Activated CD8-positive, alpha-beta memory T cell treated with anti-CD3 and anti-CD28 coated beads, Interleukin-2, amount 10 ng/mL, durations not matched to agents 7 days and 5 days (primary cell): ENCODE measurements at places on chromosomes 13 and 19. TPM values are rescaled to one million over a fixed set of nuclear protein-coding genes. Genes with fewer than 3 reads are reported as not detected.
A peak's percentile ranks its signal among the peaks of the same experiment; 100 is the strongest.

DNA sequence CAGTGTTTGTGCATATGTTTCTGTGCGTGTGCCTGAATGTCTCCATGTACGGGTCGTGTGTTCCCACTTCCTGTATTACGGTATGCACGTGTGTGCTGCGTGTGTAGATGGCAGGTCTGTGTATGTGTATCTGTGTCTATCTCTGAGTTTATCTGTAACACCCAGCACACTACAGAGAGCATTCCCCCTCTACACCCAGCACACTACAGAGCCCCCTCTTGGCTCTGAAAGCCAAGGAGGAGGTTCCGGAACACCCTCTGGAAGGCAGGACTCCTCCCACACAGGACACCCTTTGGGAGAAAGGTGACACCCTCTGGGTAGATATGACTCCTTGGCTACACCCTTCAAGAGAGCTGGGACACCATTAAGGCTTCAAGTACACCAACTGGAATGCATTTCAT is 2.1 kb upstream of the ERFL start:
- no peak for DNase-seq

DNA sequence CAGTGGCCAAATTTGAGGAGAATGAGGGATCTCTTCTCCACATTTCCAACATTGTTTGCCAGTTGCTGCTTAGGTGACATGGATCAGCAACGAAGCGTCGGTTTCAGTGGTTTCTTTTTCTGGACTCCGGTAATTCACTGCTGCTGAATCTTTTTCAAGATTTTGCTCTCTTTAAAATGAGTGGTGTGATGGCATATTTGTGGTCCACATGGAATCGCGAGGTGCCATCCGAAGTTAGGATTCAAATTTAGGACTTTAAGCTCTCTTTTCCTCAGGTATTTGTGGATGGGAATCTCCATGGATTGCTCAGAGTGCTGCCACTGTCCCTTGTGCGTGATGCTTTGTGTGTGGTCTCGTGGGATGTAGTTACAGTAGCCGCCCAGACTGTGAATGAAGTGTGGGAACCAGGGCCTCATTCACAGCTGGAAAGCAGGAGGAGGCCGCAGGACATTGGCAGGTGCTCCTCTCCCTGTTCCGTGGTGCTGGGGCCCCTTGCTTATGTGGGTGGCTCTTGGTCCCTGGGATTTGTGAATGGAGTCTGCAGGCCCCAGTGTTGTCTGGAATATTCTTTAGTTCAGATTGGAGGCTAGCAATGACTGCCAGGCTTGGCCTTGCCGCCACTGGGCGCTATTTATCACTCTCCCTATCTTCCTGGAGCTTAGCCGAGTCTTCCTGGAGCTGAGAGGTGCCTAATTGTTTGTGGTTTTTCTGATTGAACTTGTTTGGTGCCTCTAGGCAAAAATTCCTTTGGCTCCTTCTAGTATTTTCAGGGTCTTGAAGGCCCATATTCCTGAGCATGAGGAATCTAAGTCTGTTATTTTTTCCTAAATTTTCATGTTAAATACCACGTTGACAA is 1.5 kb downstream of the ILF3 start:
- peak; percentile 51 for DNase-seq

DNA sequence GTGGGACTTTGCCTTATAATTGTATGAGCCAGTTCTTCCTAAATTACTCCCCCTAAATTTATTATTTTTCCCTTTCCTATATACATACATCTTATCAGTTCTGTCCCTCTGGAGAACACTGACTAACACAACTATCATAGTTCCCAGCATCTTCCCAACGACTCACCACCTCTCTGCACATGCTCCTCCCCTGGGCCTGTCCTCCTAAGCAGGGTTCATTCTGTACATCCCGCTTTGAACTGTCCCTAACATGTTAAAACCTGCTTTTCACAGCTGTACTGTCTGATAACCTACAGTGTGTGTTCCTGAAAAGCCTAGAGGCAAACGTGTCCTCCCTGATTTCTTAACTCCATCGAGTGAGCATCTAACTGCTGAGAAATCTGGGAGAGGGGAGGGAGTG is 141.7 kb downstream of the EFNB2 start:
- no peak for DNase-seq

DNA sequence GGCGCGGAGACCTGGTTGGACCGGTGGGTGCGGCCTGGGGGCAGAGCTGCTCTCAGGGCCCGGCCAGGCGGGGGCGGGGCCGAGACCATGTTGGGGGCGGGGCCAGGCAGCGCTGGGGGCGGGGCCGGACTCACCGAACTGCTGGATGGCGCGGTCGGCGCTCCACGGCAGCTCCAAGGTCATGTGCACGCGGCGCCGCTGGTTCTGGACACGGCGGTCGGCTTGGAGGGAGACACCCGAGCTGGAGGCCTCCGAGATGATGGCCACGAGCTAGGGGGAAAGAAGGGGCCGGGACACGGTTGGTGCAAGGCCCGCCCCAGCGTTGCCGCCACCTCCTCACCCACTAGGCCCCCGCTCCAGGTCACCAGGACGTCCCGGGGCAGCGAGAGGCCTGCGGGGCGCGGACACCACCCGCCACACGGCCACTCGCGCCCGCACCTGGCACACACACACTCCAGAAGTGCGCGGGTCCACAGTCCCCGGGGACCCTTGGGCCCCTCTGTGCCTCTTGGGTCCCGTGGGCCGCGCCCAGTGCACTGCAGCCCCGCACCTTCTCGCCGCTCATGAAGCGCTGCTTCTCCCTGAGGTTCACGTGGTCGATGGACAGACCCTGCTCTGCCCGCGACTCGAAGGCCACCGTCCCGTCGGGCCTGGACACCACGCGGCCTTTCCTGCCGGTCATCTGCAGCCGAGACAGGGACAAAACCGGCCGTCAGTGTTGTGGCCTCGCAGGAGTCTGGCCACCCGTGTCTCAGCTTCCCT is 8.7 kb downstream of the GPX4 start:
- no peak for DNase-seq

DNA sequence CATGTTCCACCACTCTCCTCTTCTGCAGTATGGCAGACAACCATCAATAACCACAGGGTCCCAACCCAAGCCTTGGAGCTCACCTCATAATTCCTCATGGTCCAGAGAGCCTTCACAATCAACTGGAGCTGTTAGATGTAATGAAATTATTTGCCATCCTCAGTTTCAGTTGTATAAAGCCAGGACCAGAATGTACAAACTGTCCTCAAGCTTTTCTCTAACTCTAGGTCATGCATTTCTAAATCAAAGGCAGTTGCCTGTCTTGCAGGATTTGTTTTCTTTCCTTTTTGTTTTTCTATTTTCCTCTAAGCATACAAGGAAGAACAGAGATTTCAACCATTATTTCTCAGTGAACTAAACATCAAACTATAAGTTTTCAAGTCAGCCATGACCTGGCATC is 182.5 kb upstream of the SERP2 start:
- no peak for DNase-seq

DNA sequence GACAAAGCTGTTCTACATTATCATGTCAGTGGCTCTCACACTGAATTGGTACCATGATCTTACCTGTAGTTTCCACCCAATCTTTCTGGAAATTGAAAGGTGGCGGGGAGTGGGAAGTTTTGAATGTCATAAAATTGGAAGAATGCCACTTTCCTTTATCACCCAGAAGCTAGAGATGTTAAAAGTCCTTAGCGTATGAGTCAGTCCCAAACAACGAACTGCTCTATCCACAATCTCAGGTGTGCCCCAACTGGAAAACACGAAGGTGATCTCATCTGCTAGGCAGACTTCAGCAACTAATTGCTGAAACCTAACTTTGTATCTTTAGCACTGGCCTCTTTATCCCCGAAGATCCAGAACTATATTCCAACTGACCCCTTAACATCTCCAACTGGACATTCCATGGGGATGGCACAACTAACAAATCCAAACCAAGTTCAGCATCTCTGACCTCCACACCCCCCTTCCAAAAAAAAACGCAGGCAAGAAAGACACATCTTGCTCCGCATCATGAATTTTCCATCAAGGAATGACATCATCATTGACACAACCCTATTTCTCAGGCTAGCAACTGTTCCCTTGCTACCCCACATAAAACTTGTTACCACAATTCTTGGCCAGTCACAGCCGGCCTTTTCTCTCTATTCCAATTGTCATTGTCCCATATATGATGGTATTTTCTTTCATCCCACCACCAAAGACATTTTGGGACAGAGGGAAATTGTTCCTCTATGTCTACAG is 175.4 kb downstream of the KLF12 start:
- no peak for DNase-seq

DNA sequence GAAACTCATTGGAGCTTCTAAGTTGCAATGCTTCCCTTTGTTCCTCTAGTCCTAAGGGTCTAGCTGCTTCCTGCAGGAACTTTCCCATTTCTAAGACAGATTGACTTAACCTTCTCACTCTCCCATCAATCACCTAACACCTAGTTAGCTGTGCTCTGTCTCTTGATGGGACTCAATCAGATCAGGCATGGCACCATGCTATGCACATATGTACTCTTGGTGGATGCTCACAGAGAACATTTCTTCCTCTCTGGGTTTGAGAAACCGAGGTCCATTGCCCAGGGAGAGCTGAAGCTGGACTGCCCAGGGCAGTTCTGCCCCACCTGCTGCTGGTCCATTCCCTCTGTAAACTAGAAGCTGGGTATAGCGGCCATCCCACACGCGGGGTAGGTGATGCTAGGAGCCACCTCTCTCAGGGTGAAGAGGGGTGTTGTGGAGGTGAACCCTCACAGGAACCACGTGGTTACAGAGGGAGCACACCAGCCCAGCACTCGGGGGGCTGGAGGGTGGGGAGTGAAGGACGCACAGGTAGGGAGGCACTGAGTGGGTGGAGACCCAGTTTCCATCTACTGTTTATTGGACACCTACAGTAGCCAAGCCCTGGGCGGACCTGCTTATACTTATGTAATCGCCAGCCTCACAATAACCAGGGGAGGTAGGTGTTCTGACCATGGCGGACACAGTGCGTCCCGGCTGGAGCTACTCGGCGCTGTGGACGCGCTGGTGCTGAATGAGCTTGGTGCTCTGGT is 3.1 kb upstream of the UBE2M start:
- no peak for DNase-seq

DNA sequence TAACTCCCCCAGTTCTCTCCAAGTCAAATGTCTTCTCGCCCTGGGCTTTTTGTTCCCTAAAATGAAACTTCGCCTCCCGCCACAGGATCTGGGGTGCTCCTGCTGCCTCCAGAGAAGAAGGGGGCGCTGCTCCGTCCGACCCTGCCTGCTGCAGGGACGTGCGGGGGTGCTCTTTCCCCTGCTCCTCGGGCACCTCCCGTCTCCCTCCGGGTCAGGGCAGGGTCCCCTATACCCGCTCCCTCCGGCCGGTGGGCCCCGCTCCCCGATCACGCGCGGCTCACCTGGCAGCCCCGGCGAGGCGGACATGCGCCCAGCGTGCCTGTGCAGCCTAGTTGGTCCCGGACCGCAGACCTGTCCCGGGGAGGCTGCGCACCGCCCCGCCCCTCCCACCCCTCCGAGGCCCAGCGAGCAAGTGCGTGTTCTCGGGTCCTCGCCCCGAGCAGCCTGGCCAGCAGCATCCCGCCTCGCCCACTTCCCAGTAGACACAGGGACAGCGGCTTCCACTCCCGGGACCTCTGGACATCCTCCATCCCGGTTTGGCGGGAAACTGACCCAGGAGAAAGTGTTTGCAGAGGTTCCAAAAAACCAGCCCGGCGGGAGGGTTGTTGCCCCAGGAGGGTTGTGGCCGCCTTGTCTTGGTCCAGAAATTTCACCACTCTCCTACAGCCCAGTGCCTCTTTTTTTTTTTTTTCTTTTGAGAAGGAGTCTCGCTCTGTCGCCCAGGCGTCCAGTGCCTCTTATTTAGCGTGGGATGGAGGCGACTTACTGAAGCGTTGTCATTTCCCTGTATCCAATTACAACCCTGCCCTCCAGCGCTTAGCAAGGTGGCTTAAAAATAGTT is at the start of gene OXGR1:
OXGR1 (minus strand) TSS at position 460 of the 841 bp plus-strand sequence. CDS start 6,717 bp downstream, outside the sequence.
- no peak for DNase-seq

DNA sequence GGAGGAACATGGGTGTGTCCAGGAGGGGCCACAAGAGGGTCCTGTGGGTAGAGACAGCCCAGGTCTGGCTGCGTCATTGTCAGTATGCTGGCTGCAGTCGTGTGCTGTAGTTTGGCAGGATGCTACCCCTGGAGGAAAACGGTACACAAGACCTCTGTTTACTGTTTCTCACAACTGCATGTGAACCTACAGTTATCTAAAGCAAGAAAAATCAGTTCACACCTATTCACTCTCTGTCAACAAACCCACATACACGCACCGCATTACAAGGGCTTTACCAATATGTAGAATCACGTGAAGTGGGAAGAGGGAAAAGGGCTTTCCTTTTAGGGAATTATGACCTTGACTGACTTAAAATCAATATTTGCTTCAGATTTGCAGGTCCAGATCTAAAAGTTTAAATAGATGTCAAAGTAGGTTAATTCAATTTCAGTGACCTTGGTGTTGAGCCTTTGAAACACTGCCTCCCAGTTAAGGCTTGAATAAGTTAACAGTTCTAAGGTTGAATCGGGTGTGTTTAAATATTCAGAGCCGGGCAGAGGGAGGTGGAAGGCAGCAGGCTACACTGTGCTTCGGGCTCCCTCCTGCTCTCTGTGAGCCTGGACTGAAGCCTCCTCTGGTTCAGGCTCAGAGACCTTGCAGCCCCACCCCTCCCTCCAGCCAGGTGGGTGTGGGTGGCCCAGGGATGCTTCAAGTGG is 17.2 kb upstream of the MCF2L start:
- DNase-seq = no peak

Gene LNX2
- total RNA-seq = 5.9 TPM

Gene ABHD13
- 5.8 TPM for total RNA-seq

Gene C19orf67
- not detected for total RNA-seq
